ENCODE measurements at places on chromosomes 5 and 9. TPM values are rescaled to one million over a fixed set of nuclear protein-coding genes. Genes with fewer than 3 reads are reported as not detected.

The DMRTA1 gene
- total RNA-seq: 0.26 TPM

The PCDHB2 gene
- total RNA-seq: under 0.01 TPM

The EMB gene
- total RNA-seq: 3.2 TPM

The SLC34A1 gene
- not detected for total RNA-seq

The BSPRY gene
- 0.26 TPM for total RNA-seq

The CCL28 gene
- total RNA-seq: 0.65 TPM

The NADK2 gene
- total RNA-seq: 6.5 TPM

The ALDH1B1 gene
- 16.8 TPM for total RNA-seq

The DNAJC18 gene
- total RNA-seq: 7.8 TPM

The DNAH5 gene
- 1.7 TPM for total RNA-seq

The GMCL2 gene
- not detected for total RNA-seq

The IL13 gene
- not detected for total RNA-seq

The IL12B gene
- total RNA-seq: not detected

The PCDHB9 gene
- 0.08 TPM for total RNA-seq

The ATOX1 gene
- 214 TPM for total RNA-seq

The WNK2 gene
- not detected for total RNA-seq

The ANKDD1B gene
- total RNA-seq: not detected

The ABCA1 gene
- total RNA-seq: 36.3 TPM

All from epithelial cell of alveolus of lung (primary cell).